Right atrium auricular region (tissue), 2 donors: ENCODE measurements at places on chromosomes 1 and 21. TPM values are rescaled to one million over a fixed set of nuclear protein-coding genes. Genes with fewer than 3 reads are reported as not detected.

HSPA6 gene
- 1.3 TPM for total RNA-seq

C1orf141 gene
- not detected for total RNA-seq

- DNase-seq = no peak
- no peak overlapping the region for H3K27ac ChIP-seq
- no peak overlapping the region for H3K4me3 ChIP-seq
- H3K27me3 ChIP-seq = no peaks in the 10 kb centered on the region
- peaks cover 25% of the 10 kb centered on the region for H3K4me1 ChIP-seq
These were observed 251.0 kb downstream of the RHOU start for GRCh38 chr1:228986093-228986904.

GRCh38 chr1:43042773-43043457 is 84.2 kb upstream of the SLC2A1 start:
- H3K27ac ChIP-seq = no peak overlapping the region
- DNase-seq = no peak
- no peaks in the 10 kb centered on the region for H3K36me3 ChIP-seq

NPPA gene
- 98,870 TPM for total RNA-seq

DNA sequence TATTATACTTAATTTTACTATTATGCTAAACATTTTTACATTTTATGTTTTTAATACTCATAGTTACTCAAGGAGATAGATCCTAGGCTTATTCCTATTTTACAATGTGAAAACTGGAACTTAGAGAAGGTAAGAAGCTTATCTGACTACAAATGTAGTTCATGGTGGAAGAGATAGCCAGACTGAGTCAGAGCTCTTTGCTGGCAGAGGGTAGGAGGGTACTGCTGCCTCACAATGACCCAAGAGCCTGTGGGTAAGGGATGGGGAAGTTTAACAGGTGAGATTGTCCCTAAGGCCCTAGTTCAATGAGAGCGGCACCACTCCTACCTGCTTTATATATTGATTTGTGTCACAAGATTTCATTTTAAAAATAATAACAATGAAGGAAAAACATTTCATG is 34.1 kb upstream of the NEK7 start:
- peaks cover 37% of the 10 kb centered on the region for H3K4me1 ChIP-seq
- no peaks in the 10 kb centered on the region for H3K36me3 ChIP-seq
- no peak for DNase-seq
